Natural killer cell treated with Interleukin-12 subunit alpha and Interleukin-12 subunit beta and Interleukin-15 and Interleukin-18, amount 100 ng/mL, for 72 hours (primary cell): ENCODE measurements at places on chromosomes 12 and 14. TPM values are rescaled to one million over a fixed set of nuclear protein-coding genes. Genes with fewer than 3 reads are reported as not detected.

The MIPOL1 gene
- not detected for total RNA-seq

The RHOJ gene
- total RNA-seq, result not detected

The NKX2-1 gene
- not detected for total RNA-seq

The PZP gene
- not detected for total RNA-seq

The ETFBKMT gene
- 0.89 TPM for total RNA-seq

The CLEC1A gene
- not detected for total RNA-seq

The TEP1 gene
- 47.6 TPM for total RNA-seq

The L2HGDH gene
- 15.4 TPM for total RNA-seq

The APEX1 gene
- total RNA-seq, result 130 TPM

The NRL gene
- 2.2 TPM for total RNA-seq

The MYO1H gene
- total RNA-seq, result not detected

The SERPINA9 gene
- total RNA-seq, result not detected

The TCL1B gene
- total RNA-seq, result not detected

The GOLGA5 gene
- total RNA-seq, result 21.0 TPM

The SMCO3 gene
- not detected for total RNA-seq

The VWF gene
- total RNA-seq, result not detected

The OR4E2 gene
- not detected for total RNA-seq

The APOF gene
- total RNA-seq, result not detected

The AEBP2 gene
- 95.2 TPM for total RNA-seq

The ASB2 gene
- total RNA-seq, result 12.3 TPM

The PRICKLE1 gene
- total RNA-seq, result not detected

The FSCB gene
- total RNA-seq, result not detected

The TBPL2 gene
- not detected for total RNA-seq
